ENCODE measurements at places on chromosomes 16 and 17.

GRCh38 chr17:36524428-36524876, 10.2 kb downstream of the MYO19 start:
- no peak for DNase-seq

- DNase-seq = peak; percentile 81
Measured at GRCh38 chr16:48188449-48189102, 32.8 kb upstream of the ABCC12 start.

- peak; percentile 44 for DNase-seq
Measured at GRCh38 chr17:34314279-34314678, 5.0 kb upstream of the CCL8 start.

DNA sequence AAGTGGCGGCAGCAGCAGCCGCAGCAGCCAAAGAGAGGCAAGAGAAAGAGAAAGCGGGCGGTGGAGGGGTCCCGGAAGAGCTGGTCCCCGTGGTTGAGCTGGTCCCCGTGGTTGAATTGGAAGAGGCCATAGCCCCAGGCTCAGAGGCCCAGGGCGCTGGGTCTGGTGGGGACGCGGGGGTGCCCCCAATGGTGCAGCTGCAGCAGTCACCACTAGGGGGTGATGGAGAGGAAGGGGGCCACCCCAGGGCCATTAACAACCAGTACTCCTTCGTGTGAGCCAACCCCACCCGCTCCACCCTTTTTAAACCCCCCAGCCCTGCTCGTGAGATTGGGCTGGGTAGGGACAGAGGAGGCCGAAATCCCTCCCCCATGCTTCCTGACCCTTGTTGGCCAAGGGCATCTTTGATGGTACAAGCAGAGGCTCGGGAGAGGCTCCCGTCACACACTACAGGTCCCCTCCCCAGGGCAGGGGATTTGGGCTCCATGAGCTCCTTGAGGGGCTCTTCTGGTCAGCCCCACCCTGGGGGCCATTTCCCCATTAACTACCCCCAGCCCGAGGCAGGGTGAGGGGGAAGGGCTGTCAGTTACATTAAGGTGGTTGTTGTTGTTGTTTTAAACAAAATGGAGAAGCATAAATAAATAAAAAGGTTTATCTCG, 4.6 kb upstream of the ATP2A1 start:
- DNase-seq = peak; percentile 47

- peak; percentile 61 for DNase-seq
Measured at GRCh38 chr16:727291-727977, 528 bp downstream of the HAGHL start.

DNA sequence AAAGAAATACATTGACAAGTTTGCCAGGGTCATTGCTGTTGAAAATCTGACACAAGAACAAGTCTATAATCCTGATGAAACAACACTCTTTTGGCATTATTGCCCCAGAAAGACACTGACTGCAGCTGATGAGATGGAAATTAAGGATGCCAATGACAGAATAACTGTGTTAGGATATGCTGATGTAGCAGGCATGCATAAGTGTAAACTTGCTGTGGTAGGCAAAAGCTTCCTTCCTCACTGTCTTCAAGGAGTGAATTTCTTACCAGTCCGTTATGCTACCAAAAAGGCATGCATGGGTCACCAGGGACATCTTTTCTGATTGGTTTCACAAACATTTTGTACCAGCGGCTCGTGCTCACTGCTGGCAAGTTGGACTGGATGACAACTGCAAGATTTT, 10.5 kb downstream of the GDPD1 start:
- no peak for DNase-seq

DNA sequence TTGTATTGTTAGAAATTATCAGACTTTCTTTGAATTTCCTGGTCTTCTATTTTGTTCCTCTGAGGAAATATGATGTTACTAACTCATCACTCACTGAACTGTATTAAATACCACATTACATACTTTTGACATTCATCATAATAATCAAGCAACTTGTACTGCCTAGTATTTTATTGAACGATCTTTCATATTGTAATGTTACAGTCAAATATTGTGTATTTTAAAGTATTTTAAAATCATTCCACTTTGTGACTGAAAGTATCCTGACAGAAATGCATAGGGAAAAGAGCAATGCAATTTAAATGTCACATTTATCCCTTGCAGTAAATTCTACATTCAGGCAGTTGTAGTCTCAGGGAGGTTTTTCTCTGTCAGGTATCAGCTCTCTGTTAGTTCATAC, 1557.4 kb downstream of the CDH8 start:
- DNase-seq = no peak

GRCh38 chr17:20218272-20218671, 209.1 kb downstream of the SPECC1 start:
- DNase-seq = no peak

- peak; percentile 90 for DNase-seq
Measured at GRCh38 chr17:79836972-79837887, 2.0 kb downstream of the CBX4 start.

- no peak for DNase-seq
Measured at GRCh38 chr16:3070608-3071111, 5.2 kb downstream of the IL32 start.

DNA sequence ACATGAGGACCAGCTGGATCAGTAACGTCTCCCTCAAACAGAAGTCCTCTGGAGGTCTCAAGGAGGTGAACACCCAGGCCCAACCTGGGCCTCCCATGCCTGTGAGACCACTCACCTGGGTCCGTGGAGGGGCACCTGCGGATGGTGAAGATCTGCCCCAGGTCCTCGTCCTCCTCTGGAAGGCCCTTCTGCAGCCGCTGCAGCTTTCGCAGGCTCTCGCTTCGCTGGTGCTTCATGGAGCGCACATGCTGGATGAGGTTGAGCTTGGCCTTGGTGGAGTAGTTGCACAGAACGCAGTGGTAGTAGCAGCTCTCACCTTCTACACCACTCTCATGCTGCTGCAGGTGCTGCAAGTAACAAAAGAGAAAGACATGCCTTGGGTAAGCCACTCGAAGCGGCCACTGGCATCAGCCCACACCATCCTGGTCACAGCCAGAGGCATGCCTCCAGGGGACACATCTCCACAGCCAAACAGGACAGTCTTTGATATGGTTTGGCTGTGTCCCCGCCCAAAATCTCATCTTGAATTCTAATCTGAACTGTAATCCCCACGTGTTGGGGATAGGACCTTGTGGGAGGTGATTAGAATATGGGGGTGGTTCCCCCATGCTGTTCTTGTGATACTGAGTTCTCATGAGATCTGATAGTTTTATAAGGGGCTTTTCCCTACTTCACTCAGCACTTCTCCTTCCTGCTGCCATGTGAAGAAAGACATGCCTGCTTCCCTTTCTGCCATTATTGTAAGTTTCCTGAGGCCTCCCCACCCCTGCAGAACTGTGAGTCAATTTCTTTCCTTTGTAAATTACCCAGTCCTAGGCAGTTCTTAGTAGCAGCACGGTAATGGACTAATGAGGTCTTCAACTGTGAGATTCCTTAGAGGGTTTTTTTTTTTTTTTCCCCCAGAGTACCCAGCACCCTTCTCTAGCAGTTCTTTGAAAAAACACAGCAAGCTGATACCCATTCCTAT, 158.0 kb downstream of the ZFHX3 start:
- no peak for DNase-seq

DNA sequence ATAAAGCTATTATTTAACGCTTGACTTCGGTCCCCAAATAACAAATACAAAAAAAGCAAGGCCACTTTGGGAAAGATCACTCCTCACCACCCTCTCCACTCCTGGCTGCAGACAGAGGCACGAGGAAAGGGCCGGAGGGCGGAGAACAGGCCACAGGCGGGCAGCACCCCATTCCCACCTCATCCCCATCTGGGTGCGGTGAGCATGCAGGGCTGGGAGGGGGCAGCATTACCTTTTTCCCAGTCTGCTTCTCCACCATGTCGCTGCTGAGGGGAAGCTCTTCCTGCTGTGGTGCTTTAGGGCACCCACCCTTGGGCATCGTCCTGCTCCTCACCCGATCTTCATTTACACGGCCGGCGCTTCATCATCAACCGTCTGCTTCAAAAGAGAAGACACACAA, 99.2 kb downstream of the ZNF778 start:
- no peak for DNase-seq

GRCh38 chr16:4064950-4065352, 51.3 kb downstream of the ADCY9 start:
- no peak for DNase-seq

DNA sequence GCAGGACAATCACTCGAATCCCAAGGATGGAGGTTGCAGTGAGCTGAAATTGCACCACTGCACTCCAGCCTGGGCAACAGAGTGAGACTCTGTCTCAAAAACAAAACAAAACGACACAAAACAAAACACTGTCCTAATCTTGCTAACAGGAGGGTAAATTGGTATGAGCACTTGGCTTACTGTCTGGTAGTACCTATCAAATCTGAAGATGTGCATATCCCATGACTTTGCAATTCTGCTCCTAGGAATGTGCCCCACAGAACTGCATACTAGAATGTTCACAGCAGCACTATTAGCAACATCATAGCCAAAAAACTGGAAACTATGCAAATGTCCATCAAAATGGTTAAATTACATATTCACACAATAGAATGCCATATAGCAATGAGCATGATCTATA, 15.7 kb downstream of the MTSS2 start:
- no peak for DNase-seq

DNA sequence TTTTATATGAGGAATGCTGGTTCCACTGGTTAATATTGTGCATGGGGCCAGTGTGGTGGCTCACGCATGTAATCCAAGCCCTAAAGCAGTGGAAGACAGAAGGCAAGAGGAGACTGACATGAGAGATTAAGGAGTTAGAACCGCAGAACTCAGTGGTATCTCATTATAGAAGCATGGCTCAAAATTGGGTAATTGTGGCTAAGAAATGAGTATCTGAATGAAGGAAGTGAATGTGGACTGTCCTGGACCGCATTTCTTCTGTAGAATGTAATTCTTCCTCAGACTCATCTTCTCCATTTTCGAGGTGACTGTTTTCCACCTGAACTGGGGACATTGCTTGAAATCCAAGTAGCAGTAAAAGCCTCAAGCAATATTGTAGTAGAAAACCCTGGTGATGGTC, 42.6 kb upstream of the CDR2 start:
- no peak for DNase-seq

GRCh38 chr16:23403547-23403946, 49.4 kb downstream of the COG7 start:
- DNase-seq = no peak

GRCh38 chr16:4976079-4976478, 17.9 kb downstream of the SEC14L5 start:
- peak; percentile 76 for DNase-seq

DNA sequence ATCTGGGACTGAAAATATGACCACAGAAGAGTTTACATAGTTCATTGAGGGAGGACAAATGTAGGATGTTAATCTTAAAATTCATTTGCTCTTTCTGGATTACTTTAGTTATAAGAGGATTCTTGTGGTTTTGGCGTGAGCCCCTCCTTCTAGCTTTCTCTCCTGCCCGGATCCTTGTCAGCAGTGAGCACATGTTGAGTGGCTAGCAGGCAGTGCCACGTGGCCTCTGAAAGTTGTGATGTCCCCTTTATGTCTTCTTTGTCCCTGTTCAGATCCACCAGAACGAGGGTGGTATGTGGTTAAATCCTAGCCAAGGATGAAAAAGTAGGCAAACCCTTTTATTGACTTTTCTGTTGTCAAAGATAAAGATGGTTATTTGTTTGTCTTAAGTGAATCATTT, 83.8 kb downstream of the GNAO1 start:
- DNase-seq = no peak

DNA sequence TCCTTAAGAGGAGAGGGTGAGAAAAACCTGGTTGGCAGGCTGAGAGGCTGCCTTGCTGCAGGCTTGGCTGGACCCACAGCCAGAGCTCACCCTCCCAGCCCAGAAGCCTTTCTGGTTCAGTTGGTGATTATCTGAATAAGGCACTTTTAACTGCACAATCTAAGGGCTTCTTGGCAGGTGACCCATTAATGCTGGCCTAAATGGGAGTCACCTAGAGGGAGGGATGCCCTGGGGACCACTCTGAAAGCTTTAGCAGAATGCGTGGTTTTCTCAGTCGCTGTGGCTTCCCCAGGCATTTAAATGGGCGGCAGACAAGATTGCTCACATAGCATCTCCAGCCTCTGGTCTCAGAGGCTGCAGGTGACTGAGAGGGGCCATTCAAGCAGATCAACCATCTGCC, 33.2 kb upstream of the SHISA9 start:
- no peak for DNase-seq

DNA sequence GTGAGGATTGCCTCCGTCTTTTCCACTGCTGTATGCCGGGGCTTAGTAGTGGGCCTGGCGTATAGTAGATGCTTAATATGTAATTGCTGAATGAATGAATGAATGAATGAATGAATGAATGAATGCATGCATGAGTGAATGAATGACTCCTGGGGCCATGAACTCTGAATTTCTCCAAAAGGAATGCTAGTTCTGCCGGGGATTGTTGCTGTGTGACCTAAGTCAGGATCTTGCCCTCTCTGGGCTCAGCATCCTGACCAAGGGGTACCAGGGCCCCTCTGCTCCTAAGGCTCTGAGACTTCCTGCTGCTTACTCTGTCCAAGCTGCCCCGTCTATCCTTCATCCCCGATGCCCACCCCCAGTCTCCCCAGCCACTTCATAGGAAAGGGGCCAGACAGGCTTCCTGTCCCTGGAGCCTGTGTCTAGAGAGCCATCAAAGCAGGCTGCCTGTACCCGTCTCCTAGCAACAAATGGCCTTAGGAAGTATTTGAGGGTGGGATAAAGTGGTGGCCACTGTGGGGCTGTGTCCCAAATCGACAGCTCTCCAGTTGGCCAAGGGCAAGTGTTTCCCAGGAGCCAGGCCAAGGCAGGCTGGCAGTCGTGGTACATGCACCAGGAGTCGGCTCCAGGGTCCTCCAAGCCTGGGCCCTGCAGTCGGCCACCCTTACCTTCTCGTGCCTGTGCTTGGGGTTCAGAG, 11.6 kb upstream of the MPRIP start:
- DNase-seq = no peak

GRCh38 chr16:27225536-27226360, 22.4 kb downstream of the KDM8 start:
- peak; percentile 29 for DNase-seq

- DNase-seq = peak; percentile 39
Measured at GRCh38 chr16:69613378-69614154, 47.8 kb downstream of the NFAT5 start.

GRCh38 chr16:79282806-79283205, 317.7 kb downstream of the MAF start:
- DNase-seq = no peak

GRCh38 chr17:63140255-63140654, 174.2 kb downstream of the TANC2 start:
- DNase-seq = peak; percentile 61

Data from GM12865 (cell line).